ENCODE measurements at places on chromosomes 13 and 19. TPM values are rescaled to one million over a fixed set of nuclear protein-coding genes. Genes with fewer than 3 reads are reported as not detected.

The HSPBP1 gene
- total RNA-seq: 37.4 TPM

The KLK3 gene
- not detected for total RNA-seq

GRCh38 chr13:67278235-67278634, 48.1 kb upstream of the PCDH9 start:
- H3K4me3 ChIP-seq: no peak overlapping the region
- no peaks in the 10 kb centered on the region for H3K4me1 ChIP-seq
- no peaks in the 10 kb centered on the region for H3K27me3 ChIP-seq
- no peaks in the 10 kb centered on the region for H3K36me3 ChIP-seq
- H3K27ac ChIP-seq: no peak overlapping the region

GRCh38 chr19:30695171-30695875, 323.1 kb downstream of the ZNF536 start:
- DNase-seq: no peak
- no peaks in the 10 kb centered on the region for H3K4me1 ChIP-seq
- no peaks in the 10 kb centered on the region for H3K27me3 ChIP-seq
- H3K27ac ChIP-seq: no peak overlapping the region
- no peaks in the 10 kb centered on the region for H3K36me3 ChIP-seq

The LILRB5 gene
- total RNA-seq: 3.7 TPM

The TRIP10 gene
- total RNA-seq: 42.8 TPM

- DNase-seq: no peak
- H3K4me3 ChIP-seq: no peak within 1 kb of the TSS
- H3K27ac ChIP-seq: no peak within 1 kb of the TSS
- no peaks in the 10 kb centered on the region for H3K36me3 ChIP-seq
- no peaks in the 10 kb centered on the region for H3K4me1 ChIP-seq
Observed at GRCh38 chr19:49064768-49065611, at the start of gene NTF4. NTF4 (minus strand) TSS chr19:49064818; CDS start chr19:49061997, 2,821 bp downstream.

- no peaks in the 10 kb centered on the region for H3K36me3 ChIP-seq
- H3K27ac ChIP-seq: no peak overlapping the region
- no peaks in the 10 kb centered on the region for H3K4me1 ChIP-seq
- no peak overlapping the region for H3K4me3 ChIP-seq
- H3K27me3 ChIP-seq: no peaks in the 10 kb centered on the region
- no peak for DNase-seq
Observed at GRCh38 chr13:102127153-102127552, 274.7 kb downstream of the FGF14 start.

DNA sequence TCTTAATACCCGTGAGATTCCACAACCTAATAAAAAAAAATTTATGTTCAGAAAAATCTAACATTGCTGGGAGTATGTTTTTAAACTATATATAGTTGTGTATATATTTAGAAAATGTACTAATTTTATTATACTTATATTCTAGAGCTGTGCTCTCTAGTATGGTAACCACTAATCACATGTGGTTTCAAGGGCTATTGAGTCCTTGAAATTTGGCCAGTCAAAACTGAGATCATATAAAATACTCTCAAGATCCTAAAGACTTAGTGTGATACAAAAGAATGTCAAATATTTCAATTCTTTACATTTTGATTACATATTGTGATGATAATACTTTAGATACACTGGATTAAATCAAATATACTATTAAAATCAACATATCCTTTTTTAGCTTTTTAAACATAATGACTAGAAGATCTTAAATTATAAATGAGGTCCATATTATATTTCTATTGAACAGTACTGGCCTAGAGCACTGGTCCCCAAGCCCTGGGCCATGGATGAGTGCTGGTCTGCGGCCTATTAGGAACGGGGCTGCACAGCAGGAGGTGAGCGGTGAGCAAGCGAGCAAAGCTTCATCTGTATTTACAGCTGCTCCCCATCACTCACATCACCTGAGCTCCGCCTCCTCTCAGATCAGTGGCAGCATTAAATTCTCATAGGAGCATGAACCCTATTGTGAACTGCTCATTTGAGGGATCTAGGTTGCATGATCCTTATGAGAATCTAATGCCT, 176.5 kb upstream of the NBEA start:
- H3K27me3 ChIP-seq: no peaks in the 10 kb centered on the region
- no peak for DNase-seq
- H3K27ac ChIP-seq: no peak overlapping the region
- no peaks in the 10 kb centered on the region for H3K4me1 ChIP-seq
- no peaks in the 10 kb centered on the region for H3K36me3 ChIP-seq

- H3K27ac ChIP-seq: no peak overlapping the region
- H3K36me3 ChIP-seq: no peaks in the 10 kb centered on the region
Observed at GRCh38 chr19:56946159-56946558, 105.6 kb upstream of the PEG3 start.

- H3K4me3 ChIP-seq: no peak overlapping the region
- no peak for DNase-seq
- H3K27ac ChIP-seq: no peak overlapping the region
- H3K36me3 ChIP-seq: no peaks in the 10 kb centered on the region
- no peaks in the 10 kb centered on the region for H3K4me1 ChIP-seq
Observed at GRCh38 chr13:59946944-59947343, 216.8 kb downstream of the DIAPH3 start.

The CD37 gene
- 11.0 TPM for total RNA-seq

DNA sequence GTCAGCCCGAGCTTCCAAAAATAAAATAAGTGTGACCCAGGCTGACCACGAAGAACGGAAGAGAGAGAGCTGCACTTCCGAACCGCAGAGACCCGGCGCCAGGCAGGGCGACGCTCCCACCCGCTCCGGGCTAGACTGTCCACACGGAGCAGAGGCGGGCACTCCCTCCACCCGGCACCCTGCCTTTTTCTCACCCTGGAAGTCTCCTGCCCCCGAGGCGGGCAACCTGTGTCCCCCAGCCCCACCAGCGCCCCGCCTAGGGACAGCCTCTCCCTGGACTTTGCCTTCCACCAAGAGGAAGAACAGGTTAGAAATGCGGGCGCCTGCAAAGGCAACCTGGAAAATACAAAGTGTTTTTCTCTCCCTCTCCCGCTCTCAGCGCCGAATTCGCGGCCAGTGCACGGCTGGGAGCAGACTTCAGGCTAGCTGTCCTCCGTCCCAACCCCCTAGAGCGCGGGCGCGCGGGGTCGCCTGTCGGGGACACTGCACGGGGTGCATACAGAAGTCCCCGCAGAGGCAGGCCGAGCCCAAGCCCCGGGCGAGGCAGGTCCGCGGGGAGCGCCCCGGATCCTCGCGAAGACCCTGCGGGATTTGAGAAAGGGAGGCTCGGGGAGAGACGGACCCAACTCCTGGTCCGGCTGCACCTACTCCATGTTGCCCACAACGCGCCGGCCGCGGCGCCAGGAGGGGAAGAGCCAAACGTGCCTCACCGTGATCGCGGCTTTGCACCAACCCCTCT, 845 bp downstream of the SPRY2 start:
- DNase-seq: peak; percentile 28
- peak overlapping the region; percentile 58 for H3K4me3 ChIP-seq
- no peaks in the 10 kb centered on the region for H3K36me3 ChIP-seq
- H3K4me1 ChIP-seq: no peaks in the 10 kb centered on the region
- peak overlapping the region; percentile 92 for H3K27ac ChIP-seq

DNA sequence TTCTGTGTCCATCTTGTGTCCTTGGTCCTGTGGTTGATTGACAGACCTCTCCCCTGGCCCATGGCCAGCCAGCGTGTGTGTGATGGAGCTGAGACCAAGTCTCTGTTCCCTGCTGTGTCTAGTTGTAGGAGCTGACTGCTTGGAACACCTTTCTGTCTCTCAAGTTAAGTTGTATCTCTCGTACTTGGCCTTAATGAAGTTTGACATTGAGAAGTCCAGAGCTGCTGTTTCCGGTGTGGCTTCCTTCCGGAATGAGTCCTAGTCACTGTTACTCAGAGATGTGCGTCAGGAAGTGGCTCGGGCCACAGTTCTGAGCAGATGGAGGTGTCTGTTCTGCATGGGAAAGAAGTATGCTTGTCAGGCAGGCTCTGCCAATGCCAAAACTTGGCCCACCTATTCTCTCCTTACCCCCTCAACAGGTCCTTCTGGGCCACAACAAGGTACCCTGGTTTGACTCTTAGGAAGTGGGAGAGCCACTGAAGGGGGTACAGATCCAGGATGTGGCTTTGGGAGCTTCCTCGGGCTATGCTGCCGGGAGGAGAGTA, 54.3 kb downstream of the GATAD2A start:
- DNase-seq: no peak
- H3K4me3 ChIP-seq: no peak overlapping the region
- no peaks in the 10 kb centered on the region for H3K27me3 ChIP-seq

DNA sequence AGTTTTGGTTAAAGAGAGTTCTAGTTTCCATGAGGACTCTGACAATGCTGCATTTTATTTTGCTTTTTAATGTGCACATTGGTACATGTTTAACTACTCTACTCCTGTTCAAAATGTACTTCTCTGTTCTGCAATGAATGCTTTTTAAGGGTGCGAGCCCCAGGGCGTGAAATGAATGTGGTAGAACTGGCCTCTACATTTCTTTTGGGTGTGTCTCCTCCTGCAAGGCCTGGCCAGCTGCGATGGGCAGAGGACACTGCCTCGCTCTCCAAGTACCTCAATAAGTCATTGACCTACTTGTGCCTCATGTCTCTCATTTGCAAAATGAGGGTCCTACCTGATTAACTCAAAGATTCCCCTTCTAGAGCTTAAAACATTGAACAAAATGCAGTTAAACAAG, 6.7 kb downstream of the RGS9BP start:
- H3K27me3 ChIP-seq: no peaks in the 10 kb centered on the region
- H3K27ac ChIP-seq: no peak overlapping the region
- H3K4me3 ChIP-seq: no peak overlapping the region

DNA sequence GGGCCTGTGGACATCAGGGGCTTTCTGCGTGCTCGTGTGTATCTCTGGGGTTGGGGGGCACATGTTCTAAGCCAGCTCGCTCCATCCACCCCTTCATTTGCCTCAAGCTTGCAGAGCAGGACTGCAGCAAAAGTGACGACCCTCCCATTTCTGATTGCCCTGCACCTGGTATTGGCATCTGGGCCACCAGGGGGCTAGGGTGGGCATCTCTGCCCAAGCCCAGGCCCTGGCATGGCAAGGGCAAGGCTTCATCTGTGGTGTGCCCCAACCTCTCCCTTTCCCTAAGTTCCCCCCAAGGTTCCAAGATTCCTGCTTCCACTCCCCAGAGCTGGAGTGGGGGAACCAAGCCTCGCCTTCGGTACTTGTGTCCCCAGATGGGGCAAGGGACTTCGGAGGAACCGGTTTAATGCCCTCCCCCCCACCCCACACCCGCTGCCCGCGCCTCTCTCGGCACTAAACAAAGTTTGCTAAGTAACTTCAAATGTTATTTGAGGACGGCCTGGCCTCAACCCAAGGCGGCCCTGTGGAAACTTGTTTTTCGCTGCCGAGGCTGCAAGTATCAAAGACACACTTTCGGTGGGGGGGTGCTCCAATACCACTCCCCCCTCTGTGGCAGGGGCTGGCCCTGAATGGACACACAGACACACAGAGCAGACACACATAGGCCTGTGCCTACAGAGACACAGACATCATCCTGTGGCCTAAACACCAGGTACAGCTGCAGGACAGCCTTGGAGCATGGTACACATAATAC, 12.2 kb downstream of the NFIX start:
- DNase-seq: peak; percentile 77
- H3K27ac ChIP-seq: peak overlapping the region; percentile 99

DNA sequence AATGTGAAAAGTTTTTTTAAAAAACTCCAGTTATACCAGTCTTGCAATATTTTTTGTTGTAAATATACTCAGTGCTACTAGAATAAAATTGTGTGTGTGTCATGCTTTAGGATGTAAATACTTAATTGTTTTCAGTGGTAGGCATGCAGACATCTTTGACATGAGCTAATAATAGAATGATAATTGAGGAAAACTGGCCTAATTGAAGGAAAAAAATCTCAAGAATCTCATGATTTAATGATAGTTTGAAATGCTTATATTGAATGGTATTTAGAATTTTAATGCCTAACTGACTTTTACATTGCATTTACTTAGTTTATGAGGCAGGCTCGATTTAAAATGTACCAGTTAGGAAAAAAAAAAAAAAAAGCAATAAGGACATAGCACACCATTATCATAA, 3.2 kb upstream of the MAB21L1 start:
- H3K4me1 ChIP-seq: no peaks in the 10 kb centered on the region
- no peak for DNase-seq
- H3K27ac ChIP-seq: no peak overlapping the region
- H3K36me3 ChIP-seq: no peaks in the 10 kb centered on the region
- no peaks in the 10 kb centered on the region for H3K27me3 ChIP-seq
- H3K4me3 ChIP-seq: no peak overlapping the region

DNA sequence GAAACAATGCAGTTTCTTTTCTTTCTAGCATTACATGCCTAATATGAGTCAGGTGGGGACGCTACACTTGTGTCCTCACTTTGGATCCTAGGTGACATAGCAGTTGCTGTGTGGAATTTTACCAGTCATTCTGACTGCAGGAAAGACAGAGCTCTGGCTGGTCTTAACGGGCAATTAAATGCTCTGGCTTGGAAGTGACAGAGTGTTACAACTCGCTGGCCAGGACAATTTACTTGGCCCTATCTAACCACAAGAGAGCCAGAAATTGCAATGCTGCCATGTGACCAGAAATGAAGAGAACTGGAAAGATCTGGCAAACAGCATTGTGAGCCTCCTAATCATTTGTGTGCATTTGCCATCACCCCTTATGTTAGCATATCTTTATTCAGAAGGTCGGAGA, 351.1 kb downstream of the DCT start:
- no peak overlapping the region for H3K27ac ChIP-seq
- no peaks in the 10 kb centered on the region for H3K36me3 ChIP-seq
- peak; percentile 21 for DNase-seq
- H3K27me3 ChIP-seq: no peaks in the 10 kb centered on the region
- no peak overlapping the region for H3K4me3 ChIP-seq
- no peaks in the 10 kb centered on the region for H3K4me1 ChIP-seq

The SLITRK1 gene
- total RNA-seq: not detected

The VSTM2B gene
- total RNA-seq: not detected

GRCh38 chr13:51435002-51435578, 17.7 kb downstream of the INTS6 start:
- no peak overlapping the region for H3K27ac ChIP-seq
- H3K4me3 ChIP-seq: no peak overlapping the region
- H3K36me3 ChIP-seq: no peaks in the 10 kb centered on the region

The PSG1 gene
- total RNA-seq: not detected

- H3K27ac ChIP-seq: no peak overlapping the region
- H3K36me3 ChIP-seq: no peaks in the 10 kb centered on the region
- H3K27me3 ChIP-seq: no peaks in the 10 kb centered on the region
Observed at GRCh38 chr13:60379837-60380565, 17.0 kb upstream of the TDRD3 start.

GRCh38 chr19:52653161-52653560, 15.0 kb upstream of the ZNF83 start:
- no peak overlapping the region for H3K27ac ChIP-seq
- no peaks in the 10 kb centered on the region for H3K27me3 ChIP-seq
- no peaks in the 10 kb centered on the region for H3K4me1 ChIP-seq
- no peak for DNase-seq

All from uterus (tissue), 4 donors.